NCI-H1436 treated with DMSO at 0.1 percent for 48 hours (cell line): ENCODE measurements at places on chromosomes 13 and 19.

DNA sequence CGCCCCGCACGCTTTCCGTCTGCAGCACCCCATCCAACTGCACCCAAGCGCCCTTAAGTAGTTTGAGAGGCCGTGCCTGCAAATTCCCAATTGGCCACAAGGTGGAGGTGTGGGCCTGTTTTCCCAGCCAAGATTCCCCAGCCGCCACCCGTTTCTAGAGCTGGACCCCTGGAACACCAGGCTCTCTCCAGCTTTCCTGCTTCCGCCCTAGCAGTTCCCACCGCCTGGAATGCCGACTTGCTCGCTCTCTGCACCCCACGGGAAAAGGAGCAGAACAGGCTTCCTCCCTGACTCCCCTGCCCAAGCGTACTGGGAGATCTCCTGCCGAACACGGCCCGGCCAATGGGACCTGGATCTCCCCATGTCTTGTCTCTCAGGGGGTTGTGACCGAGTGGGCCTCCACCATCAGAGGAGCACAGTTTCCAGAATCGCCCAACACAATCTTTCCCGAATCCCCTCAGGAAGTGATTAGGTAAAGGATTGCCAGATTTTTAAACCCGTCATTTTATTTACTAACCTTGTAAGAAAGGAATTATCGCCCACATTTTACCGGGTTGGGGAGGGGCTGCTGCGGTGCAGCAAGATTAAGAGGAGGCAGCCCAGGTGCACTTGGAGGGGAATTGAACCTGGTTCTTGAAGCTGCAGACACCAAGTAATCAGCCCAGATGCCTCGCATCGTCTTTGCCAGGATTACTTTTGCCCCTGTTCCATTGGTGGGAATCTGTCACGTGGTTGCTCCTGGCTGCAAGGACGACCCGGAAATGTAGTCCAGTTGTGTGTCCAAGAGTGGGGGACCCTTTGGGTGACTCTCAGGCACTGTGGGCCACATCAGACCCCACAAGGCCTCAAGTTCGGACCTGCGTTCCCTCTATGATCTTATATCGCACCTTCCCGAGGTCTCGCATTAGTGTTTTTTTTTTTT is 3.5 kb upstream of the NAPSA start:
- DNase-seq = no peak

DNA sequence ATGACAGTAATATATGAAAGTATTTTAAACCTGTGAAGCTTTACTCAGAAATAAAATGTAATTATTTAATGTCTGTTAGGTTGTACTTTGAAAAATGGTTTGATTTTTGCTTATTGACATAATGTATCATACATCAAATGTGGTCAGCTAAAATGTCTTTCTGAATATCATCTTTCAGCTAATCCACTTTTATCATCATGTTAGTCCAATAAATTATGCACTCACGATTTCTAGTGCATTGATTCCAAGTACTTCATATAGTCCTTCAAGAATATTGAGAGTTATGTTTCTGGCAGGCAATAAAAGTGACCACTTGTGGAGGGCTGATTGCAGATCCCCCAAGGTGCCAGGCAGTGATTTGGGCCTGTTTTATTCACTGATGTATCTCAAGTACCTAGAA is 1204.1 kb downstream of the OLFM4 start:
- DNase-seq = no peak

DNA sequence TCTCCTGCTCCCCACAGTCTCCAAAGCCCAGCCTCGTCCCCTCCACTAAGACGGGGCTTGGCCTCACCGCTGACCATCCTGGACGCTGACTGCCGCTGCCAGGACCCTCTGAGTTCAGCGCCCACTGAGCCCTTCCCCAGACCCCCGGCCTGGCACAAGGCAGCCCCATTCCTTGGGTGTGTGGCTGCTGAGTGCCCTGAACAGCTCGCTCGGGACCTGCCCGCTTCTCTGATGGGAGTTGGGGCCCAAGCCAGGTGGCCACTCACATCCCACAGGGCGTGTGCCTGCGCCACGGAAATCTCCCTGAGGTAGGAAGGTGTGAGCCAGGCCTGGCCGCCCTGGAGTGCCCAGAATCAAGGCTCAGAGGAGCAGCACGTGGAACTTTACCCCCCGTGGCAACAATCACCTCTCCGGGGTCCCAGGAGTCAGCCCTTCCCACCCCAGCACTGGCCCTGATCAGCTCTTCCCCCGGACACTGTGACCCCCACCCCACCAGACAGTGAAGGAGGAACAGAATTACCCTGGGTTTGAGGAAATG is 20.8 kb downstream of the C13orf46 start:
- no peak for DNase-seq

DNA sequence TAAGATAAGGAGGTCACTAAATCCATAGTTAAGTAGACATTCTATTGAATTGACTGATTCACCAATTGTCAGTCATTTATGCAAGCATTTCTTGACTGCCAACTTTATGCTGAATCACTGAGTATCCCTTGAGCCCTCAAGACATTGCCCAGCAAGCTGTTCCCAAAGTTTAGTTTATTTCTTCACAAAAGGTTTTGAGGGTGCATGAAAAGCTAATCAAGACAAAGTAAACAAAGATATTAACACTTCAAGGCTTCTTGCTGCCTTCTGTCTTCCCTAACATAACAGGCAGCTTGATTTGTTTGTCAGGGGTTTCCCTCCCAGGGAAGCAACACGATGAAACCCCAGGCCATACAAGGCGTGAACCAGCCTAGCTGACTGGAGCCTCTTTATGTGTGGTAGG is 374.4 kb downstream of the SPRY2 start:
- no peak for DNase-seq

DNA sequence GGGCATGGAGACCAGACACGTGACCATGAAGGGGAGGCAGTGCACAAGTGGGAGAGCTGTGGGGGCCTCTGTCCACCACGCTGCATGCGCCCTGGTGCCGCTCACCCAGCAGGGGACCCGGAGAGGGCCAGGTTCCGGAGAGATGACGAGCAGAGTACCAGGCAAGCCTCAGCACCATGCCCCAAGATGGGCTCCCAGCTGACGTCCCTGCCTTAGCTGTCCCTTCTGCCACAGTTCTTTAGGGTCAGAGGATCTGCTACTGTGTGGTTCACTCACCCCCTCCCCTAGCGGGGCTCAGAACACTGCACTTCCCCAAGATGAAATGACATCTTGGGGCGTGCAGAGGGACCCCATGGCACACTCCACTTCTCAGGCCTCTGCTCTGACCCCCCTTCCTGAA is 9.6 kb upstream of the PRKD2 start:
- no peak for DNase-seq

- DNase-seq = no peak
These were observed 20.2 kb downstream of the AP1M1 start for GRCh38 chr19:16217716-16218451.

- DNase-seq = no peak
These were observed 147.5 kb downstream of the CYSLTR2 start for GRCh38 chr13:48801255-48801654.

GRCh38 chr19:1394252-1395193 is 6.8 kb downstream of the GAMT start:
- DNase-seq = no peak

DNA sequence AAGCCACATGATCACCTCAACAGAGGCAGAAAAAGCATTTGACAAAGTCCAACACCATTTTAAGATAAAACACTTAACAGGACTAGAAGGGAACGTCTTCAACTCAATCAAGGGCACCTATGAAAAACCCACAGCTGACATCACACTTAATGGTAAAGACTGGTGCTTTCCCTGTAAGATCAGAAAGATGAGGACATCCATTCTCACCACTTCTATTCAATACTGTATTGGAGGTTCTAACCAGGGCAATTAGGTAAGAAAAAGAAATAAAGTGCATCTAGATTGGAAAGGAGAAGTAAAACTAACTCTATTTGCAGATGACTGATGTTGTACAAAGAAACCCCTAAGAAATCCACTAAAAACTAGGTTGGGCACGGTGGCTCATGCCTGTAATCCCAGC is 11.2 kb upstream of the AKAP8 start:
- no peak for DNase-seq

DNA sequence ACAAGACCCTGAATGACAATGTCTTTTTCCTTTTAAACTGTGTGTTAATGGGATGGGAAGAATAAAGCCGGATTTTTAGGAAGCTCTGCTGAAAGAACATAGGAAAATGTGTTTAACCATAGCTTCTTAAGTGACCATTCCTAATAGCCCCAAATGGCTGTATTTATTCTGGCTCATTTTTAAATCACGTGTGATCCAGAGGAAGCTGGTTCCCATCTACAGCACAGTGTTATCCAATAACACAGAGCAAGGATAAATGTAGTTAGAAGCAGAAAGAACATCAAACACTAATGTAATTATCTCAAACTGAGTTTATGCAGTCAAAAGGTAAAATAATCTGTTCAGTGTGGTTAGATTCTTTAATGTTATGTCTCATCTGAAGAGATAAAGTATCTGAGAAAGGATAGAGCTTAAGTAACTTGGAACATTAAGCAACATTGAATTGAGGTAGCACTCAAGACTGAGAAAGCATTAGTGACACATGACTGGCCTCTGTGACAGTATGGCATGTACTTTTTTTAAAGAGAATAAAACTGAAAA is 853.3 kb downstream of the GPC5 start:
- no peak for DNase-seq
